NCI-H187 (cell line): ENCODE measurements at places on chromosomes 6 and 20.

DNA sequence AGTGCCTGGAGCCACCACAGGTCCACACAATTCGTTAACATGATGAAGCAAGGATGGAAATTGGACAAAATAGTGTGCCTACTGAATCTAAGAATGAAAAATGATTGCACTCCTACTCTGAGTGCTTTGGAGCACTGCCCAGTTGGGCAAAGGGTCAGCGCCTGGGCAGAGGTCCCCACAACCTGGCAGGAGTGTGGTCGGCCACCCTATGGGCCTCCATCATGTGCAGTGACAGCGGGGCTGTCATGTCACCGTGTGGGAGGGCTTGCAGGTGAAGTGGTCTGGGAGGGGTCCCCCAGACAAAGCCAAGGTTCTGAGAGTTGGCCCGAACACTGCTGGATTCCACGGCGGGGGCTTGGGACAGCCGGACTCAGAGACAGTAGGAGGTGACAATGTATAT lies 36.2 kb upstream of the CD93 start:
- DNase-seq, result no peak

- no peak for DNase-seq
These were observed 140.3 kb upstream of the TCF21 start for GRCh38 chr6:133748628-133749027.

- peak; percentile 19 for DNase-seq
These were observed 92.8 kb upstream of the BTN3A2 start for GRCh38 chr6:26272171-26272637.

DNA sequence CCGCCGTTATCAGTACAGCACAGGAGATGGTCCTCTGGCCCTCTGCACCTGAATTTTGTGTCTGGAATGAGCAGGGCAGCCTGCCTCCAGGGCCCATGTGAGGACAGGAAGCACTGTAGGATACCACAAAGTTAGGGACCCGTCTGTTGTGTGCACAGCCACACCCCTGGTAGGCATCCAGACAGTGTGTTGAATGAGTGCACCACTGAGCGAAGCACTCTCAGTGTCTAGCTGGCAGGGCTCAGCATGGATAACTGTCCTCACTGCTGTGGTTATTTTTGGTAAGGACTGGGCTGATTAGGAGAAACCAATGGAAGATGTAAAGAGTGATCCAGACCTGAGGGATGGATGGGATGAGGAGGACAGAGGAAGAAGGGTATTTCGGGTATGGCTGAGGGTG lies 178.7 kb downstream of the CLIC5 start:
- no peak for DNase-seq

GRCh38 chr6:149723771-149724417 lies 6.0 kb upstream of the LATS1 start:
- no peak for DNase-seq

DNA sequence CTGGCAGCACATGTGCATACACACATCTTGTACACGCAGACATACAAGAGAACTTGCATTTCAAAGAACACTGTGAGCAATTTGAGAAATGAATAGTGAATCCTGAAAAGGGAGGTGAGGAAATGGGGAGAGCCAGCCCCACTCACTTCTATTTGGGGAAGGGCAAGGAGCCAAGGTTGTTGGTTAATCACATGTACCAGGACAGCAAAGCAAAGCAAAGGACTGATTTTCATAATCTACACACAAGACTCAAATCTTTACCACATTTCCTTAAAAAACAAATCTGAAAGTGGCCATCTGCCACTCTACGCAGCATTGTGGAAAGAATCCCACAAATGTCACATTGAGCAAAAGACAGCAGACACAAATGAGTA lies 35.0 kb upstream of the KIF16B start:
- no peak for DNase-seq

- no peak for DNase-seq
These were observed 2.8 kb upstream of the HTR1B start for GRCh38 chr6:77466055-77466450.

- DNase-seq, result no peak
These were observed 1587.4 kb downstream of the GRIK2 start for GRCh38 chr6:102980951-102981350.

GRCh38 chr6:27133281-27134227 lies 113.9 kb upstream of the PRSS16 start:
- peak; percentile 45 for DNase-seq

DNA sequence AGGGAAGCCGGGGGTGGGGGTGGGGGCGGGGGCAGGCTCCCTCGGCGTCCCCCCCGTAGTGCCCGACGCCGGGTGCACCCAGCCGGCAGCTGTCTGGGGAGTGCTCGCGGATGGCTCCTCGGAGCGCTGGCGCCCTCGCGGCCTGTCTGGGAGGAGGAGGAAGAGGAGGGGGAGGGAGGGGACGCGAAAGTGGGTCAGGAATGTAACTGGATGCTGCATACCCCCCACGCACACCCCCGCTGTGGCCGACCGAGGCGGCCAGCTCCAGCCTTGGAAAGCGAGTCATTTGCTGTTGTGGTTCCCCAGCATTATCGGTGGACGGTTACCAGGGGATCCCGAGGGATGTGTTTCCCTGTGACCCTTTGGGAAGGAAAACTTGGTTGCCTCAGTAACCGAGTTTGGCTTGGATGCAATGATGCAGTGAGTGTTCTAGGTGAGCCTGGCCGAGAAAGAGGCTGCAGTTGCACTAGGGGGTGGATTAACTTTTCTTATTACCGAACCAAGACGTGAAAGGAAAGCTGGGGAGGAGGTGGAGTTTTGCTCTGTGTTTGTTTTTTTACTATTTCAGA lies 55.2 kb upstream of the RREB1 start:
- DNase-seq, result no peak

DNA sequence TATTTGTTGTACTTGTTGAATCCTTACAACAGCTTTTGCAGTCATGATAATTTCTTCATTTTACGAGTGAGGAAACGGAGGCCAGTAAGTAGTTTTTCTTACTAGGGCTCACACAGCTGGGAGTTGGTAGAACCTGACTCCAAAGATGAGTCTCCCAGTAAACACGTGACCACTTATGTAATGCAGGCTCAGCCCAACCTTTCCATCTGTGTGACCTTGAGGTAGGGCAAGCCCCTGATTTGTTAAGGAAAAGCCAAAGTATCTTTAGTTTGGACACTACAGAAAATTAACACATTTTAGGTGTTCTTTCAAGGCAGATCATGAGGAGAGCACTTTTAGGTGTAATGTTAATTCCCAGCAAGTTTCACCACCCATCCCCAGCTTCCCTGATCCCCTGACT lies 111.3 kb downstream of the LRRC1 start:
- DNase-seq, result no peak

GRCh38 chr6:154140743-154141142 lies 101.7 kb downstream of the OPRM1 start:
- DNase-seq, result no peak

DNA sequence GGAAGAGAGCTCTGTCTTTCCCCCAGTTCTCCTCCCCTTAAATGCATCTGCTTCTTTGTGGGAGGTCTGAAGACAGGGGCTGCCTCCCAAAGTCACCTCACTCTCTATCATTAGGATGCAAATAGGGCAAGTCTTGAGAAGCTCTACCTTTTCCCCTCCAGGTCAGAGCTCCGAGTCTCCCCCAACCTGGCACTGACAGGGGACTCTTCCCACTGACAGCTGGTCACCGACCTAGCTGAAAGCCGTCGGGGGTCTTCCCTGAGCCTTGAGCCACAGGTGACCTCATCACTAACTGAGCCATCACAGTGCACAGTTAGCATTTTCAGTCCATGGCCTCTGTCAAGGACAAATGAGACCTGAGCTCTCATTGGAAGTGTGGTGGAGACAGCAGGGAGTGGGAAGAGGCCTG lies 386.7 kb downstream of the HACE1 start:
- DNase-seq, result no peak

- DNase-seq, result no peak
These were observed 899.0 kb downstream of the TFAP2A start for GRCh38 chr6:9515633-9516606.

DNA sequence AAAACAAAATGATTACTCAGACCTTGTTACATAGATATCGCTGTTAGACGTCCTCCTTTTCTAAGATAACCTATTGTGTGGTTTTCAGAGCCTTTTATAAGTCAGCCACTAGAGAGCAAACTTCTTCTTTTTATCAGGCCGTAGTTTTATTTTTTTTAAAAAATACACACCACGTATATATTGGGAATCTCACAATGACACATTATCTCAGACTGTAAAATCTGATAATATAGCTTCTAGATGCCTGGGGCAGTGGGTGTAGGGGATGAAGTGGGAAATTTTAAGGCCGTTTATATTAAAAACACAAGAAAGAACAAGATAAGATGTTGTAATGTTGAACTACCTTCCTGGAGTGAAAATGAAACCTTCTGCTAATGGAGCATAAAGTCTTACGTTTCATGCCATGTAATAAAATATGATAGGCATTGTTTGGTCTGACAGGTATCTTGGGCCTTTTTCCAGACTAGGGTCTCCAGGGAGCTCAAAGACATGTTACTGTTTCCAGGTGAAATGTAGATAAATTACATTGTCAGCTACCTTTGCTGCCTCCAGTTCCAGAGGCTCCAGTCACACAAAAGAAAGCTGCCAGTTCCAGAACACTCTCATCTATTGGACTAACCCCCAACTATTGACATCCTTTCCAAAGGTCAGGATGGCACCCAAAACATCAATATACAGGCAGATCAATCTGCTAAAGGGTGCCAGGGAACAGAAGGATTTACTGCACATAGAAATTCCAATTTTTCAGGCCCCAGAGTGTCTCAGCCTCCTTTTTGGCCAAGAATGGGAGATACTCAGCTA lies 130.2 kb upstream of the AKIRIN2 start:
- peak; percentile 35 for DNase-seq

DNA sequence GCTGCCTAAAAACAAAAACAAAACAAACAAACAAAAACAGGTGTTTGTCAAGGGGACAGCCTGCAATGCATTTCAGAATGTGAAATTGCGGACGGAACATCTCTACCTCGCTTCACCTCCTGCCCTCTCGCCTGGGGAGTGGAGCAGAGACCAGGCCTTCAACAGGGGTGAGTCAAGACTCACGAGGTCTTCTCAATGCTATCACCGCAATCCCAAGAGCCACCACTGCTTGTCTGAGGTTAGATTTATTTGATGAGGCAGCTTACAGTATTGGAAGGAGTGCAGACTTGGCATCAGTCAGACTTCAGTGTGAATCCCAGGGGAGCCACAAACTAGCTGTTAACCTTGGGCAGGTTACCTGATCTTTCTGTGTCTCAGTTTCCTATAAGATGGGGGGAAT lies 7.7 kb downstream of the GABRR1 start:
- DNase-seq, result no peak

GRCh38 chr20:57187068-57187634 lies 79.3 kb downstream of the BMP7 start:
- DNase-seq, result no peak

- no peak for DNase-seq
These were observed 57.7 kb downstream of the ZDHHC14 start for GRCh38 chr6:157438611-157439111.

DNA sequence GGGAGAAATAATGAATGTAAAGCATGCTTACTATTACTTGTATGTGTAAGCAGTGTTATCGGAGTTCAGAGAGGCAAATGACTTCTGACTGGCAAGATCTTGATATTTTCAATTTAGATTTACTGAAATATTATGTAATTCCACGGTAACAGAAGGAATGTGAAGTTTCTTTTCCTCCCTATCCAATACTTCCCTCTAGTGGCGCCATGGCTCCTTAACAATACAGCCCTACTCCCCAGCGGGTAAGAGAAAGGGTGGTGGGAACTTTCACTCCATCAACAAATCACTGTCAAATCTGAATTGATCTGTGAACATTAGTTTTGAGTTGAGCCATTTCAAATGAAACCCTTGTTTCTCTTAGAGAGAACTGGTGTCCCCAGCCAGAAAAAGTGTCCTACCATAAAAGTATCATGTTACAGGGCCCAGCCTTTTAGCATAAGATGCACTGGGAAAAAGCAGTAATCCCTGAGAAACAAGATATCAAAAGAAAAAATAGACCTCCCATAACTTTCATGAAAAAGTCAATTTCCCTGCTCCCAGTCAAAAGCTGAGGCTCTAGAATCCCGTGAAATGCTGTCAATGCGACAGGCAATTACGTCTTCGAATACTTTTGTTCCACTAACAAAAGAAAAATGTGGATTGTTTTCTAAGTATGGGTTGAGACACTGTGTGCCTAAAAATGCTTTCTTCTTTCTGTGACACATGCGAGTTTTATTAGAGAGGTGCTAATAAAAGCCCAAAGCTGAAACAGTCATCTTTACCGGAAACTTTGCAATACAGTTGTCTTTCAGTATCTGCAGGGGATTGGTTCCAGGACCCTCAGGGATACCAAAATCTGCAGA lies 12.9 kb downstream of the COX7A2 start:
- DNase-seq, result no peak

- no peak for DNase-seq
These were observed 63.7 kb upstream of the GMDS start for GRCh38 chr6:2309122-2309521.

DNA sequence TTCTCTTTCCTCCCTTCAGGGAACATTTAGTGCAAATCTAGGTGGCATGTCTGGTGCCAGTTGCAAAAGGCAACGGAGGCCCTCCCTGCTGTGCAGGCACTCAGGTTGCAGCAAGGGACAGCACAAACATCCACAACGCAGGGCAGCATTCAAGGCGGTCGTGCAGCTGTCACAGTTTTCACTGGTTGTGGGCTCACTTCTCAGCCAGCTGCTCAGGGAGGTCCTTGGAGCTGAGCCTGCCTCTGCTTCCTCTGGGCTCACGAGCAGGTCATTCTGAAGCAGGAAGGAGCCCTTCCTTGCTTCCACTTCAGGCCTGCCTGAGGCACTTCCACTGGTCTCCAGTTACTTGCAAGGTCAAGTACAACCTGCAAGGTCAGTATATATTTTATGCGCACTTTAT lies 3.8 kb upstream of the NPEPL1 start:
- no peak for DNase-seq

DNA sequence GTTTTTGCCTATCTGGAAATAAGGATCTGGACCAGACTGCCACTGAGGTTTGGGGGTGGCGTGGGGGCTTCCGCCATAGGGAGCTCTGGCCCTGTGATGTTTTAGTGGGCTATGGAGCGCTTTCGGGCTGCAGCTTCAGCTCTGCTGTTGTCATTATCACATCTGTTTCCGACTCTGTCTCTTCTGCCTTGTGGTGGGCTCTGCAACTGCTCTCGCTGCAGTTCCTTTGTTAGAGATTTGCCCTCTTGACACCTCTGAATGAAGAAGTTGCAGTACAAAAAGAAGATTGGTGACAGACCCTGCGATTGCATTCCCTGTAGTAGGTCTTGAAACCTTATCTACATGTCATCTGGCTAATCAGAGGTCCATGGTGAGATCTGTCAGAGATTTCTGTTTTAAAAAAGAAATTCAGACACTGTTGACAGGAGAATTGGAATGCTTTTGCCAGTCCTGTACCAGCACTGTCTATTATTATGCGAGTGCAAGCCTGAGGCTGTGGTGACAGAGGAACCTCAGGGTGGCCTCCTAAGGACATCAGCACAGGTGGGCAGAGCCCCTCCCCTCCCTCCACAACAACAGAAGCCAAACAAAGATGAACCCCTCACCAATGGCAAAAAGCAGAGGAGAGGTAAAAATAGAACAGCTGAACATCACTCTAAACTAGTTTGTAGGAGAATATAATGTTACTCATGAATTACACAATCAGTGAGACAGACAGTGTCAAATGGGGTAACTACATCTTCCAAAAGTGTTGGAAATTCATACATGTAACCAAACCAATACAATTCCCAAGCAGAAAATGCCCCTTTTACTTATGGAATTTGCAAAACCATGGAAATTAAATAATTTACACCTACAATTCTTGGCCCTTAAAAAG lies 63.5 kb upstream of the DEFB112 start:
- no peak for DNase-seq
